ENCODE measurements at places on chromosomes 11 and 22.
A peak's percentile ranks its signal among the peaks of the same experiment; 100 is the strongest.

DNA sequence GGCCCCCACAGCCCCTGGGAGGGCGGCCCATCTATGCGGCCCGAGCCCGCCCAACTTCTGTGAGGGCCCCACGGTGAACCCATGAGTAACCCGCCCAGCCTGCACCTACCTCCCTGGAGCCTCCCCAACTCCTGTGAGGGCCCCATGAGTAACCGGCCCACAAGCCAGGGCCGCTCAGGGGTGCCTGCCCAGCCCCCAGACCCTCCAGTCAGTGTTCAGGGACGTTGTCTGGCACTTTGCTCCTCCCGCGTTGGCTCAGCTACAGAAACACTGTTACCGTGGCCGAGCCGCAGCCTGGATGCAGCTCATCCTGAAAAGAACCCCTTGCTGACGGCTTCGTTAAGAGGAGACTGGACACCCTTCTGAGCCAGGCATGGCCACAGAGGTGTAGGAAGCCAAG, 179.6 kb downstream of the BRD1 start:
- DNase-seq: no peak

DNA sequence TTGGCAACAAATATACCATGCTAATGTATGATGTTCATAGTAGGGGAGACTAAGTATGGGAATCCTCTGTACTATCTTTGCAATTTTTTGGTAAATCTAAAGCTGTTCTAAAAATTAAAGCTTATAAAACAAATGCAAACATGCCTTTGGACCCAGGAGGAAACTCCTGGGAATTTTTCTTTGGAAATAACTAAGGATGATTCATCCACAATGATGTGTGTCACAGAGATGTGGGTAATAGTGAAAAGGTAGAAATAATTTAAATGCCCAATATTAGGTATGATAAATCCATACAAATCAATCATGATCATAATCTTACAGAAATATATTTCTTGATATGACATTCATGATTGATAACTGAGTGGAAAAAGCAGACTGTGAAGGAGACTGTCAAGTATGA, 135.8 kb downstream of the TRIM44 start:
- no peak for DNase-seq

DNA sequence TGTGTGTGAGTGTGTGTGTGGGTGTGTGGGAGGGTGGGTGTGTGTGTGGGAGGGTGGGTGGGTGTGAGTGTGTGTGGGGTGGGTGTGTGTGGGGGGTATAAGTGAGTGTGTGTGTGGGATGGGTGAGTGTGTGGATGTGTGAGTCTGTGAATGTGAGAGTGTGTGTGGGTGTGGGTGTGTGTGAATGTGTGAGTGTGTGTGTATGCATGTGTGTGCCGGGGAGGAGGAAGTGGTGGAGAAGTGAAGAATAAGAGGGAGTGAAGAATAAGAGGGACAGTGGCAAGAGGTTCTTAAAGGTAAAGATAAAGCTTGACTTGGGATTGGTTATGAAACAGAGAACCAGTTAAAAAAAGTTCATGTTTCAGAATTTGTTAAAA, 54.0 kb downstream of the PRR5L start:
- DNase-seq: no peak

DNA sequence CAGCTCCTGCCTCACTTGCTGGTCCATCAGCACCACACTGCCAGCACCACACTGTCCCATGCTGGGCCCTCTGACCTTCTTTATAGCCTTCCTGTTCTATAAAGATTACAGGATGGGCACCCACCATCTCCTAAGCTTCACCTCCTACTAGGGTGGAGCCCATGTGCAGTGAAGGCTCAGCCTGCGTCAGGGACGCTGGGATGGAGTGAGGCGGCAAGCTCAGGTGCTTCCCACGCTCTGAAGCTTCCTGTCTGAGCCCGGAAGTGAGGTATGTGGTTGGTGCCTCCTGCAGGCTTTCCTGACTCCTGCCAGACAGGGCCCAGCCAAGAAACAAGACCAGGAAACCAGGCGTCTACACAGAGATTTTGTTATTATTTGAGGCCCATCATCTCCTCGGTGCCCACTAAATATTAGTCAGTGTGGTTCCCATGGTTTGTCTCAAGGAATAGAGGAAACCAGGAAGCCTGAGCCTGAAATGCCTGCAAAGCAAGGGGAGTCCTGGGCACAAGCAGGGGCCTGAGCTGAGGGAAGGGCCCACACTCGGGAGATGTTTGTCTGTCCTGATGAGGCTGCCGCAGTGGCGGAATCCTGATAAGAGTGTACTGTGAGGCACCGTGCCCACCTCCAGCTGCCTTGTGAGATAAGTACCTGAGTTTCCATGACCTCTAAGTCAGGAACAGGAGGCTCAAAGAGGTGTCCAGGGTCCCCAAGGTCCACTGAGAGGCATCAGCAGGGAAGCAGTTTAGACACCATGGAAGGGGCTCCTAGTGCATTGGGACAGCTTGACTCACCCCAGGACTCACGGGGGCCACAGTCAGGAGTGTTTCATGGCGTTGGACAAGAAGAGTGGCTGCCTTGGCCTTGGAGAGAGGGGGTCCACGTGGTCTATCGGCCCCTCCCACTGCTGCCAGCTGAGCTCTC, 22.0 kb downstream of the RSPH14 start:
- DNase-seq: no peak

DNA sequence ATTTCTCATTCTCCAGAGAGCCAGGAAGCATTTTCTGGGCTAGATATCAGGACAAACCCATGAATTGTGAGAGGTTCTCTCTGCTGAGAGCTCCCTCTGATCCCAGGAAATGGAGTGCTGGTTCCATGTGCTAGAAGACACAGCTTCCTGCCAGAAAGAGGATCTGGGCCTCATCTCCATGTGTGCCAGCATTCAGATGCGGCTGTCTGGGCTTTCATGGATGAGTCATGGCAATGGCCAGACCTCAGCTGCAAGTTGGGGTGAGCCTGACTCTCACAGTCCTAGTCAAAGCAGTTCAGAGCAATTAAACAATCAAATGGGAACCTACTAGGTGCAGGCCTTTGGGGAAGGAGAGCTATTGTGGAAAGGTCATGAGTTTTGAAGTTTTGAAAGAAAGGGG, 82.3 kb upstream of the EED start:
- DNase-seq: peak; percentile 86

- DNase-seq: peak; percentile 65
Measured at GRCh38 chr11:17790453-17790852, 55.9 kb downstream of the KCNC1 start.

DNA sequence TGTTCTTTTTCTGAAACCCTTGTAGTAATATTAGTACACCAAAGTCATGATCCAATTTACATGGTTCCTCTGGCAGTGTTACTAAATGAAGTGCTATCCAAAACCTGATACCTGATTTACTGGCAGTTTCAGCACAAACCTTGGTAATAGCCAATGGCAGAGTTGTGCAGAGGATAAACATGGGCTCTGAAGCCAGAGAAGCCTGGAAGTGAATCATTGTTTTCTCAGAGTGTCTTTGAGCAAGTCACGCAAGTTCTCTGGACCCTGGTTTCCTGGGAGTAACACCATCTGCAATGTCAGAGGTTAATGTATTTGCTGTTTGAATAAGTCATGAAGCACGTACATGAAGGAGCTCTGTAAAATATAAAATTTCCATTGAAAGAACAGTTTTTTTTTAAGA, 222.3 kb upstream of the NARS2 start:
- DNase-seq: peak; percentile 93

DNA sequence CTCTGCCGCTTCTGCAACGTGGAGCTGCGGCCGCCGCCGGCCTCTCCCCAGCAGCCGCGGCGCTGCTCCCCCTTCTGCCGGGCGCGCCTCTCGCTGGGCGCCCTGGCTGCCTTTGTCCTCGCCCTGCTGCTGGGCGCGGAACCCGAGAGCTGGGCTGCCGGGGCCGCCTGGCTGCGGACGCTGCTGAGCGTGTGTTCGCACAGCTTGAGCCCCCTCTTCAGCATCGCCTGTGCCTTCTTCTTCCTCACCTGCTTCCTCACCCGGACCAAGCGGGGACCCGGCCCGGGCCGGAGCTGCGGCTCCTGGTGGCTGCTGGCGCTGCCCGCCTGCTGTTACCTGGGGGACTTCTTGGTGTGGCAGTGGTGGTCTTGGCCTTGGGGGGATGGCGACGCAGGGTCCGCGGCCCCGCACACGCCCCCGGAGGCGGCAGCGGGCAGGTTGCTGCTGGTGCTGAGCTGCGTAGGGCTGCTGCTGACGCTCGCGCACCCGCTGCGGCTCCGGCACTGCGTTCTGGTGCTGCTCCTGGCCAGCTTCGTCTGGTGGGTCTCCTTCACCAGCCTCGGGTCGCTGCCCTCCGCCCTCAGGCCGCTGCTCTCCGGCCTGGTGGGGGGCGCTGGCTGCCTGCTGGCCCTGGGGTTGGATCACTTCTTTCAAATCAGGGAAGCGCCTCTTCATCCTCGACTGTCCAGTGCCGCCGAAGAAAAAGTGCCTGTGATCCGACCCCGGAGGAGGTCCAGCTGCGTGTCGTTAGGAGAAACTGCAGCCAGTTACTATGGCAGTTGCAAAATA, 816 bp downstream of the PDE3B start:
- peak; percentile 20 for DNase-seq

- no peak for DNase-seq
Measured at GRCh38 chr11:119445379-119445778, 22.4 kb upstream of the THY1 start.

DNA sequence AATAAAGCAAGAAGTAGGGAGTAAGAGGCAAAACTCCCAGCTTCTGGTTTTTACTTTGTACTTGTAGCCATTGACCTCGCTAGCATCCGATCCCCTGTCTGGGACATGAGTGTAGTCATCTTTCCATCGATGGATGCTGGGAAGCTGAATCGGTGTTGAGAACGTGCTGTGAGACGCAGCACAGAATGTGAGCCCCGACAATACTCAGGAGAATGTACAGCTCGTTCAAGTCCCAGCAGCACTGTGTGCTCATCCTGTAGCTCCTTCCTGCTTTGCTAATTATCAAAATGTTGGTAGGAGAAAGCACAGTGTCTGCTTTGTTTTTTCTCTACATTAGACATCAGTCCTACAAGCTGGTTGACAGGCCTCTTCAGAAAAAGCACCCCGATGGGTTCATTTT, 56.6 kb downstream of the JAM3 start:
- DNase-seq: no peak

DNA sequence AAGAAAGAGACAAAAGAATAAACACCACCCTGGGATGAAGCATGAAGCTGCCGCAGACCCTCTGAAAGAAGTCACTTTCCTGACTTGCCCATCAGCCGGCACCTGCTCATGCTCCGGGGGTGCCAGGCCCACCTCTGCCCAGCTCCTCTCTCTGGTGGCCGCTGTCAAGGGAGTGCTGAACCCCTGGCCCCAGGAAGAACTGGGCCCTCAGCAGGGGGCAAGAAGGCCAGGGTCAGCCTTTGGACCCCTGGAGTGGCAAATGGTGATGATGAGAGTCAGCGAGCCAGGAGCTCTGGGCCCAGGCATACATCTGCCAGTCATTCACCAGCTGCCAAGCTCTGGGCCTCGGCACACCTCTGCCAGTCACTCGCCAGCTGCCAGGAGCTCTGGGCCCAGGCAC, 17.4 kb downstream of the TTLL8 start:
- no peak for DNase-seq

GRCh38 chr11:118142081-118142480, 10.5 kb downstream of the SCN4B start:
- DNase-seq: no peak

GRCh38 chr11:11583801-11584529, 37.8 kb downstream of the GALNT18 start:
- no peak for DNase-seq

- no peak for DNase-seq
Measured at GRCh38 chr11:93063086-93063485, 93.6 kb downstream of the MTNR1B start.

GRCh38 chr22:48054596-48054995, 1292.1 kb downstream of the TBC1D22A start:
- no peak for DNase-seq

DNA sequence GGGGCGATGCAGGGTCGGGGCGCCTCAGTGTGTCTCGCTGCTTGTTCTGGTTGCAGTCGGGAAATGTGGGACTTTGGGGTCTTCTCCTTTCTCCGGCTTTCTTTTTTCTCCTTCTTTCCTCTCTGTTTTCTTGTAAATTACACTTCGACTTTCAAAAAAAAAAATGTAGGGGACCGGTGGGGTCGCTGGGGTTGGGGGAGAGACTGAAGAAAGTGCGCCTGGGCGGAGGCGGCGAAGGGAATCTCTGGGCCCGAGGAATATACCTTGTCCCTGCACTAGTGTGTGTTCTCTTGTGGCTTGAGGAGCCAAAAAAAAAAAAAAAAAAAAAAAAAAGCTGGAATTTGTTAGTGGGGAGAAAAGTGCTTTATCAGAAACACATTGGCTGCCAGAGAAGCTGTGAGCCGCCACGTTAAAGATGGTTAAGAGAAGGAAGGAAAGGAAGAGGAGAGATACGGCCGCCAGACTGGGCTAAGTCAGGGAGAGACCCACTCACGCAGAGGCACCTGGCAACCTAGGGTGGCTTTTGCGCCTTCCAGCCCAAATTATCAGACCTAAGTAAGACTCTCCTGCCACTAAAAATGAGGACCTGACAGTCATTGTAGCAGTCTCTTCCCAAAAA, 8.4 kb upstream of the FLI1 start:
- DNase-seq: no peak

DNA sequence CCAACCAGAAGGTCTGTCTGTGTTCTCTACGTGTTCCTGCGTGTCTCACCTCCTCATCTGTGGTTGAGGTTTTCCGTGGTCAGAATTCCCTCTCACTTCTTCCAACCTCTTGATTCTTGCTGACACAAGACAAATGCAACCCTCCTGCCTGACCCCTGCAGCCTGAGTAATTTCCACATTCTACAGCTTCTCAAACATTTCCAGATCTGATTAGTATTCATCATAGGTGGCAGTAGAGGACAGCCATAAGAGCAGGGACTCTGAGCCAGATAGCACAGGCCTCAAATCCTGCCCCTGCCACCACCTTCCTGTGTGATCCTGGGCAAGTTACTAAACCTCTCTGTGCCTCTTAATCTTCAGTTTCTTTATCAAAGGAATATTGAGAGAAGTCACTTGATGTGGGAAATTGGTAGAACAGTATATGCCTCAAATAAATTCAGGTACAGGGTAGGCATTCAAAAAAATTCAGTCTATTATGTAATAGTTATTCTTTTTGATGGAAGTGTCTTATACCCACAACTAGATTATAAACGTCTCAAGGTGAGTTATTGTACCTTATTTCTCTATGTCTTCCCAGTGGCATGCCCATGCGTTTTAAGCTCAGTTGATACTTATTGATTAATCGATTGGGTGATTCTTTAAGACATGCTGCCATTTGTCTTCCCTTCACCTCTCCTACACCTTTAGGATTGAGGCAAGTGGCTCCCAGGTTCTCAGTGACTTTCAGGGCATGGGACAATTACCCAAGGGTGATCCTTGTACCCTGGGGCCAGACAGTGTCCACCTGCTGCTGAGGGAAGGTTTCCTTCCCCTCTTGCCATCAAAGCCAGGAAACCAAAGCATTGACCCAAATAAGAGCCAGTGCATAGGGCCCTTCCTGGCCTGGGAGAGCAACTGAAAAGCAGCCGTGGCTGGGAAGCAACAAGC, 19.6 kb downstream of the POU2AF1 start:
- no peak for DNase-seq

GRCh38 chr22:42397332-42398249, 34.6 kb downstream of the NFAM1 start:
- DNase-seq: no peak

DNA sequence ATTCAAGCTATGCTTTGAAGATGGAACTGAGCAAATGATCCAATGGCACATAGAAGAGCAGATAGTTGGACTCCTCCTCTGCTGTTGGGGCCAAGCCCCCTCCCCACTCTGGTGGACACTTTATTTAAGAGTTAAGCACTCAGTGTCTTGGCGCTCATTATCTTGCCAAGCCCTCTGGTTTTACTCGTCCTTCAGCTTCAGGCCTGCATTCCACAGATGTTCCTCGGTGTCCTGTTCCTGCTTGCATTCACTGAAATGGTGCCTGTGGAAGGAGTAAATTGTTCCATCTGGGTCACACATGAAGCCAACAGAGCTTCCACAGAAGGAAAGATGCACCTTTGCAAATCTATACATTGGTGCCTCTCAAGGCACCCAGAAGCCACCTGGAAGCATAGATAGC, 26.1 kb downstream of the MAML2 start:
- DNase-seq: no peak
